ENCODE measurements at places on chromosomes 6 and 20.
A peak's percentile ranks its signal among the peaks of the same experiment; 100 is the strongest.

- DNase-seq: no peak
These were observed 7.3 kb downstream of the NPBWR2 start for GRCh38 chr20:64099880-64100565.

DNA sequence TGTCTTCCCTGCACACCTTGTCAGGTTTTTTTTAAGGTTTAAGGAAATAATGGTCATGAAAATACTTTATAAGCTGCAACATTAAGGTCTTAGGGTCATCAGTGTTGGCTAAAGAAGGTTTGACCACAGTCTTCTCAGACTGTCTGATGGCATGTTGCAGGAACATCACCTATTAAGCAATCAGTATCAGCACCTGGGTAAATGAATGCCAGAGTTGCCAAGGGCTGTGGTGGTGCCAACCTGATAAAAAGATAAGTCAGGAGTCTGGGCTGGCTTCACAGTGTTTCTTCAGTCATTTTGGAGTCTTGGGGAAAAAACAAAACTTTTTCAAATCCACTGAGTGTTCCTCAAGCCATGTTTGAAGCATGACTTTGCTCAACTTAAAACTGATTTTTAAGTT is 61.5 kb upstream of the VSTM2L start:
- no peak for DNase-seq

GRCh38 chr20:50932016-50932485 is 814 bp upstream of the ADNP start:
- no peak for DNase-seq

GRCh38 chr6:152976749-152977148 is 6.1 kb downstream of the FBXO5 start:
- DNase-seq: no peak

DNA sequence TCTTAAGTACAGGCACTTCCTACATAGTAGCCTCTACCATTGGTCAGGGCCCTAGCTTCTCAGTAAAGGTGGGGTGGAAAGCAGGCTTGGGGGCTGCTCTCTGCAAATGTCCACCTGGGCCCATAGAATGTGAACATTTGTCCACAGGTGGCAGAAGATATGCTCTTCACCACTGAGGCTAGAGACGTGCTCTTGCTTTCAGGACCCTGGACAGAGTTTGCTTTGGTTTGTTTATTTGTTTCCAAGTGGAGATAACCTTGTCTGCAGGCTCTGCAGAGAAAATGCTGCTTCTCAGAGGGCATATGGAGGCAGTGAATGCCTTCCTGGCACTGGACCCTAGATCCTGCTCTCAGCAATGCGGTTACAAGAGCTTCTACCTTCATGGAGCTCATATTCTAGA is 129.0 kb downstream of the F13A1 start:
- DNase-seq: no peak

- no peak for DNase-seq
These were observed 31.0 kb upstream of the ZNFX1 start for GRCh38 chr20:49308875-49309274.

DNA sequence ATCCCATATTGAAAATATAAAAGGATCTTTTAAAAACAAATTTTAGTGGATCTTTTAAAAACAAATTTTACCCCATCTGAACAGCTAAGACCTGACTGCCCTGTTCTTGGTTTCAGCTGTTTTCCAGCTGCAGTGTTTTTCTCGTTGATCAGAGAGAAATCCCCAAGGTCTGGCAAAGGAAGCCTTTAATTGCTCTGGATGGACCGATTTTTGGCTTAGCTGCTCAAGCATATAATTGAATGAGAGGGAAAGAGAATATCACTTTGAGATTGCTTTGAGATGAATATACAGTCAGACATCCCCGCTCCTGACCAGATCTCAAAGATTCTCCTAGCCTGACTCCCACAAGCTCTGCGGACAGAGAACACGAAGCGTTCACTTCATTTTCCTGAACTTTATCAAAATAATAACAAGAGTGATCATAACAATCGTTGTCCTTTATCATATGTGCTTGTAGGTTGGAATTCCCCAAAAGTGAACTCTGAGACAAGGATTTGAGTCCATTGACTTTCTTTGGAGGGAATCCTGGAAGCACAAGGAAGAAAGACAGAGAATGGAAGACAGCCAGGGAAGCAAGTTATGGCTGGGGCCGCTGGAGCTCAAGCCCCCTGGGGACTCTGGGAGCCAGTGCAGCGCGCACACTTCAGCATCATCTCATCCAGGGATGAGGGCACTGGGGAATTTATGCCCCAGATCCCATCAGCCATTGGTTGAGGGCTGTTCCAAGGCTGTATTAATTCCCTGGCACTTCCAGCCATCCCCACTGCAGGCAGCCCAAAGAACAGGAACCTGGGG is 101.3 kb downstream of the SNX5 start:
- no peak for DNase-seq

DNA sequence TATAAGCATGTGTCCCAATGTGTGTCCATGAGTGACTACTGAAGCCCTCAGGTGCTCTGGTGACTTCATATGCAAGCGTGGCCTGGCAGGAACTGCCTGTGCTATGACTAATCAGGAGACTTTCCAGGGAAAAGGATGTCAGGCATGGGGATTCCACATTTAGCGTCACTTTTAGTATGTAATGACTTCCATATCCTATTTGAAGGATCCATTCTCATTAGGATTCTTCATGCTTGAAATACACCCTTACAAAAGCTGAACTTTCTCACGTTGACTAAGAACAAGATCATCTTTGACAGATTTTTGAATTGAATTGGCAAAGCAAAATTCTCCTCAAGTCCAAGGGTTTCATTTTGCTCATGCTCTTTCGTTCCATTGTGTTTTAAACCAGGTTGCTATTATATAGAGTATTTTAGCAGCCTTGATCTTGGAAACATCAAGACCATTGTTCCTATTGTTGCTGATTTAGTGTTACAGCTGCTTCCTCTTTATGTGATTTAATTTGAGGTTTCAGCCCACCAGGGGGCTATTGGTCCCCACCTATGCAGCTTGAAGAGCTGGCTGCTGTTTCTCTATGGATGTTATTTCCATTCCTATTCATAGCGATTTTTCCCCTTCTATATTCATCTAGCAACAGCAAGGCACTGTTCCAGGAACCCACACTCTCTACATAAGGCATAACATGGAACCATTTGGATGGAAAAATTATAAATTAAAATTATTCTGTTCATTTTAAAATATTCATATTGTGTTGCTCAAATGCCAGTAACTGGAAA is 418.6 kb downstream of the CDKAL1 start:
- no peak for DNase-seq

DNA sequence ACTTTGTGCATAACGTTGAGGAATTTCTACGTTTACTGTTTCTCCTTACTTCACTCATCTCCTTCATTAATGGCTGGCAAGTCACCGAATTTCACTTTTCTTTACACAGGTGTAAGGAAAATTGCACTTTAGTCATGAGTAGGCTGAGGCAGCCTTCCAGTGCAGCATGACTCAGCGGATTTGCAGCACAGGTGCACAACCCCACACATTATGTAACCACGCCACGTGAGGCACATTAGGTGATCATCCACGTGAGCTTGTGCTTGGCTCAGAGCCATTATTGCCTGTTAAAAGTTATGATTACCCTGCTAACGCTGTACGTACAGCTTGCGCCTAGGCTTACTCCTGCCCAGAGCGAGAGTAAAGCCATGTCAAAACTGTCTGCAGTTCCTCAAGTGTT is 158.8 kb downstream of the NKAIN2 start:
- no peak for DNase-seq

- no peak for DNase-seq
These were observed 24.1 kb downstream of the COL20A1 start for GRCh38 chr20:63317061-63317460.

DNA sequence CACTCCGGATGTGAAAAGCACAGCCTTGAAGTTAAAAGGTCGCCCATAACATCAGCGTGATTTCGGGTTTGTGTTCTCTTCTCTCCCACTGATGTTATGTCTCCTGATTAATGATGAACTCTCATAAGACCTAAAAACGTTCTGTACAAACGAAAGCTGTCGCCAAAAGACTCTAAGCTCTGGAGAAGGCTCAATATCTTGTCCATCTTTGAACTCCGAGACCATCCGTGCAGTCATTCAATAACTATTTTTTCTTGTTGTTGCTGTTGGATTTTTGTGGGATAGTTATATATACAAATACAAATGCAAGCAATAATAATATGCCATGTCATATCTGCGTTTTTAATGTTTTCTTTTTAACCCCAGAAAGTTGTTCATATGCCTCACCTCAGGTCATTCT is 291.8 kb upstream of the MARCKS start:
- no peak for DNase-seq

GRCh38 chr20:3446779-3447178 is 24.0 kb upstream of the ATRN start:
- DNase-seq: no peak

DNA sequence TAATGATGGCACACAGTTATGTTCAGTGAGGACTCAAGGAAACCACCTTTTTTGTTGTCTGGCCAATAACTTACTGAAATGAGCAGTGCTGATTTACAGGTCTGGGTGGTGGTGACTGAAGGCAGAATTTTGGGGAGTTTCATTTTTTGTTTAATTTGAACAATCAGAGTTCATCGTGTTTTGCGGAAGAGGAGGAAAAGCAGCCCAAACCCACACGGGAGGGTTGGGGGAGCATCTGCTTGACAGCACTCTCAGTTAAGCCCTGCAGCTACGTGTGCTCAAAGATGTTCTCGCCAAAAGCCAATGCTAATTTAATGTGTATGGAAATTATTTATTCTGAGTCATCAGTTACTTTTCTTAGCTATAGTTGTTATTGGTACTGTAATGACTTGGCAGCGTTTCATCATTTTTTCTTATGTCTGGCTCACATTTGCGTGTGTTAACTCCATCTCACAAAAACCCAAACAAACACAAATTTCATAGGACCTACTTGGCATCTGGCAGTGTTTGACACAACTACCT is 89.2 kb downstream of the UST start:
- DNase-seq: no peak

DNA sequence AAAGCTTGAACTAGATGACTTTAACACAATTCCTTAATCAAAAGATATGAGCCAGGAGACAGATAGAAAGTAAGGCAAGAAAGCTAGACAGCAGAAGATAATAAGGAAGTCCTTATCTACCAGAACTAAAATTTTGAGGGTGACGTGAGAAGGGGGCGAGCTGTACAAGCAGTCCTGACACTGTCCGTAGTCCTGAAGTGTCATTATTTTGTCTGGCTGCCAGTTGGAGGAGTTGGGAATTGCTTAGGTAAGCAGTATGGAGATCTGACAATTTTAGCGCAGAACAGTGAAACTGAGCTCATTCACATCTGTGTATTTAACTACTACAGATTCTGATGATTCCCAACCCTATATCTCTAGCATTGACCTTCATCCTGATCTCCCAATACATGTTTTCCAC is 25.8 kb upstream of the CEP85L start:
- DNase-seq: no peak

- no peak for DNase-seq
These were observed 314.9 kb downstream of the ALDH8A1 start for GRCh38 chr6:134634966-134635365.

DNA sequence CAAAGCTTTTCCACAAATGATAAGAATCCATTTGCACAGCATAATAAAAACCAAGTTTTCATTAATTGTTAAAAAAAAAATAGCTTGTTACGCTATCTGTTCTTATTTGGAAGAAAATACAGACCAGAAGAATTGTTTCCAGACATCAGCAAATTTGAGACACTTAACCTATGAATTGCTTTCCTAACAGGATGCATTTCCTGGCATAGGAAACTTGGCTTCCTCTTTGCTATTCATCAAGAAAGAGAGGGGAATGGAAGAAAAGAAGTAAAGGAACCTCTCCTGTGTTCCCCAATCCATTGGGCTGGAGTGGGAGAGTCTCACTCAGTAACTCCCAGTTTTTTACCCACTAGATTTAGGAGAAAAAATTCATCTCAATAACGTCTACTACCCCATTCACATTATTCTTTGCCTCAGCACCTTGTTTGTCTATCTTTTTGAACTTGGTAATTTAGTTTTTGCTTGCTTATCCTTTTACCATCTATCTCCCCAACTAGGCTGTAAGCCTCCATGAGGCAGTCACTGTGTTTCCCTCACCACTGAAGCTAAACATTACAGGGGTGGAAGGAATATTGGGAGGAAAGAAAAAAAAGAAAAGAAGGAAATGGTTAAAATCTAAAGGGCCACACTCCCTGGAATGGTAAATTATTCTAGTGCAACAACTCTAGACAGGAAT is 150.3 kb downstream of the COL21A1 start:
- DNase-seq: no peak

DNA sequence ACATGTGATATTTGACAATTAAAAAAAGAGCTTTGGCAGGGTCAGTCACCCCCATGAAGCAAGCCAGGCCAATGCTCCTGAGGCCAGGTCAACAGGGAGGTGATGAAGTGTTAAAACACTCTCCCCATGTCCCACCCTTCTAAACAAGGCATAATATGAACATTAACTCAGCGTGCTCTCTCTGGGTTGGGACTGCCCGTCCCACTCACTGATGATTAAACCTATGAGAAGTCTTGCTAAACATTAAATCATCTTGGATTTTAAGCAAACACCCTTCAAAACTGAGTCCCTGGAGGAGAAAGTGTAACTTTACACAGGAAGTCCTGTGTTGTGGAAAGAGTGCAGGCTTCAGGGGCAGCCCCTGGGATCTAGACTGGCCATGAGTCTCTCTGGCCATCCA is 558.5 kb downstream of the CD83 start:
- no peak for DNase-seq

DNA sequence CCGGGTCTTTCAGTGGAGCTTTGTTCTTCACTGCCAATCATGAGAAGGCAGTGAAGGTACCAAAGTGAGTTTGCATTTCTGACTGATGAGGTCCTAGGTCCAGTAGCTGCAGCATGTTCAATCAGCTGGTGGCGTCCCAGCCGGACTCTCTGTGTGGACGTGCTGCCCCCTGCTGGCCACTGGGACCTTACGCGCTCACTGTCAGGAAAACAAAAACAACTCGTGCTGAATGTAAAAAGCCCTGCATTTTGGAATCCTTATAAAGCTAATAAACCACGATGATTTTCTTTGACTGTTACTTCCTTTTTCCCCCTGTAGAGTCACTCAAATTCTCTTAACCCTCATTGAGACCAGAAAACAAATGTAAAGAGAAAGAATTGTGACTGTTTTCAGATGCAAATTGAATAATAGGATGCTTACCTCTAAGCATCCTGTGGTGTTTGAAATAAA is 4.9 kb upstream of the CD24 start:
- peak; percentile 50 for DNase-seq

DNA sequence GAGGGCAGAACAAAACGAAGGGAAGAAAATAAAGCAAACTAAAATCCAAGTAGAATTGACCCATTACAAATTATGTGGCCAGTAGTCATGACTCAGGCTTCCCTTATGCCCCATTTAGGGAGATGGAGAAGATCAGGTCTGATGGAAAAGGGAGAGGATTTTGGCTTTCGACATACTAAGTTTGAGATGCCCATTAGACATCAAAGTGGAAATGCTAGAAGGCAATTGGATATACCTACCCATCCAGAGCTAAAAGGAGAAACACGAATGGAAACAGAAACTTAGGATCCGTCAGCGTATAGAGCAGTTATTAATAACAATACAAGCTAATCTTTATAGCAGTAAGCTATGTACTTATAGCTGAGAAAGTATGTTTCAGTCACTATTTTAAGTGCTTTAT is 4.8 kb downstream of the TRPC4AP start:
- DNase-seq: no peak

- no peak for DNase-seq
These were observed 17.5 kb downstream of the NRN1 start for GRCh38 chr6:5989141-5989723.

- no peak for DNase-seq
These were observed 11.2 kb downstream of the LYRM4 start for GRCh38 chr6:5249451-5250122.

GRCh38 chr6:157600807-157601206 is 219.8 kb downstream of the ZDHHC14 start:
- no peak for DNase-seq

Data from stimulated activated CD8-positive, alpha-beta memory T cell treated with anti-CD3 and anti-CD28 coated beads, Interleukin-7, amount 100 ng/mL, for 48 hours (primary cell).